ENCODE measurements at places on chromosomes 2 and 18.

- DNase-seq, result no peak
Observed at GRCh38 chr18:25516121-25516520, 164.2 kb upstream of the ZNF521 start.

GRCh38 chr18:44743631-44744030 is 62.9 kb downstream of the SETBP1 start:
- no peak for DNase-seq

- DNase-seq, result no peak
Observed at GRCh38 chr2:191666732-191667131, 11.2 kb upstream of the NABP1 start.

- peak; percentile 39 for DNase-seq
Observed at GRCh38 chr2:75054296-75054695, 95.9 kb downstream of the POLE4 start.

- DNase-seq, result no peak
Observed at GRCh38 chr2:157220502-157220901, 37.0 kb upstream of the GALNT5 start.

- no peak for DNase-seq
Observed at GRCh38 chr2:120231974-120232635, 8.9 kb upstream of the TMEM185B start.

DNA sequence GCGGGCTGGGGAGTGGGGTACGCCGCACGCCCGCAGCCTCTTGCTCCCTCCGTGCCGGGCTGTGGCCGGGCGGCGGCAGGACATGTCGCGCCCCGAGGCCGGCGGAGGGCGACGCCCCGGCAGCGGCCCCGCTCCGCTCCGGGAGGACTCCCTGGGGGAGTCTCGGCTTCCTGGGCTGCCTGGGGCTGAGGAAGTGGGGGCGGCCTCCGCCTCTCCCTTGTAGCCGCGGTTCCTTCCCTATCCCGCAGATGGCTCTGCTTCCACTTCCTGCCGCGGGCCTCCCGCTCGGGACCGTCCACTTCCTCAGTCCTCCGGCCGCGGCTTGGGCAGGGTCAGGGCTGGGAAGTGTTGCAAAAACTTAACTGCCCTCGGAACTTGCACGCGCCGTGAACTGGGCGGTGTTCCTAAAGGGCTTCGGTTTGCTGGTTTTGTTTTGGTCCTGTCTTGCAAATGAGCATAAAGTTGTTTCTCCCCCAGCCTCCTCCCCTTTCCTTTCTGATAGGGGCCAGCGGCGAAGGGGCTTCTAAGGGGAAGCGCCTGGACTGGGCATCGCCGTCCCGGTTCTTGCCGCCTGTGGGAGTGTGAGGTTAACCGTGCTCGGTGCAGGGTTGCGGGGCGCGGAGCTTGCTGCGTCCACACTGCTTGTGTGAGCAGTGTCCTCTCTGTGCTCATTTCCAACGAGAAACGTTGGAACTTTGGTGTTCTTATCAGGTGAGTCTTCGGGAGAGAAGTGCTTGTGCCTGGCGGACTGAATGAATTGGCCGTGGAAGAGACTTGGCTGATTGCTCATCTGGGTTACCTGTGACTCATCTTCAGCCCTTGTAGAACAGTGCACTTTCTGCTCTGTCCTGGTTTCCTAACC is 600 bp downstream of the RALB start:
- peak; percentile 87 for DNase-seq

DNA sequence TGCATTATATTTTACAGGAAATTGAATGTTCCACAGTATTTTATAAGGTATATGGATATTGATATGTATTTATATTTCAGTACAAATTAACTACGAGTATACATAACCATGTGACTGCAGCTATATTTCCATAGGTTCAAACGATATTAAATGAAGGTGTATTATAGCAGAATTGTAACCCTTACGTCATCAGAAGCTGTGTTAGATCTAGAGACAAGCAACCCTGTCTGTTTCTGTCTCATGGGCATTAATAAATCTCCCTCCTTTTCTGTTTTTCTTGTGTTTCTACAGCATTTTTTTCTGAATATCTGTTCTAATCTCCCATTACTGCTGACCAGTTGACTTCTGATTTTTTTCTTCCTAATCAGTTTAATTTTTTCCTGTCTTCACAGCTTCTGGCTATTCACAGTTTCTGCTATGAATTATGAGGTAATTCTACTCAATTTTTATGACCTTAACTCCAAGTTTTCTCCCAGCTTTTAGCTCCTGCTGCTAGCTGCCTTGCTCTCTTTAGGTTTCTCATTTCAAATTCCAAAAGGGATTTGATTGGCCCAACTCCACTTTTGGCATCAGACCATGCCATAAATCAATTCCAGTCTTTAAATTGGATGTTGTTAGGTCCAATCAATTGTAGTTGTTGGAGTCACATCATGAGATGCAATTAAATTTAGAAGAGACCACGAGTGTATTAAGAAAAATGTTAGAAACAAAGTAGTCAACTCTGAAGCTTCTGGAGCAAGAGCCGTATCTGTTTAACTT is 277.5 kb upstream of the ZSWIM2 start:
- no peak for DNase-seq

DNA sequence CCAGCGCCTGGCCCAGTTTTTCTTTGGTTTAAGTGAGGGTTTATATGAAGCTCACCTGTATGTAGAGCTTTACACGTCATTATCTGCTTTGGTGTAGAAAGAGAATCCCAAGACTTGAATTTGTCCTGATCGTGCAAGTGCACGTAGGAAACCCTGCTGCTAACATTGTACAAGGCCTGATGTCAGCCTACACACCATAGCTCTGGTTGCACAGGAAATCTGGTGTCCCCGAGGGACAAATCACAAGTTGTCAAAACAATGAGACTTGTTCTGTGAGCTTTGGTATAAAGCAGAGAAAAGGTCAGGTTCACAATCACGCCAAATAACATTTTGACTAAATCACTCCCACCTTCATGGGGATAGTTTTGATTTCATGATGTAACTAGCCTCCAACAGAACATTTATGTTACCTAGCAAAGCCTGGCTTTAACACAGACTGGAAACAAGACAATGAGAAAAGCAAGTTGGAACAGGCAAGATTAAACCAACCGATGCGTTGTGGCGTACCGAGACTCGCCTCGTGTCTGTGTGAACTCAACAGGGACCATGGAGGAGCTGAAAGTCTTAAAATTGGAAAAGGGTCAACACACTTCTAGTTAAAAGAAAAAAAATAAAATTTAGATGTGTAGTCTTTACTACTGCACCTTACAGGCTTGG is 41.4 kb downstream of the ZAP70 start:
- DNase-seq, result no peak

- DNase-seq, result no peak
Observed at GRCh38 chr18:12679183-12679786, 21.4 kb upstream of the SPIRE1 start.

GRCh38 chr2:134401789-134402188 is 147.9 kb downstream of the MGAT5 start:
- DNase-seq, result no peak

DNA sequence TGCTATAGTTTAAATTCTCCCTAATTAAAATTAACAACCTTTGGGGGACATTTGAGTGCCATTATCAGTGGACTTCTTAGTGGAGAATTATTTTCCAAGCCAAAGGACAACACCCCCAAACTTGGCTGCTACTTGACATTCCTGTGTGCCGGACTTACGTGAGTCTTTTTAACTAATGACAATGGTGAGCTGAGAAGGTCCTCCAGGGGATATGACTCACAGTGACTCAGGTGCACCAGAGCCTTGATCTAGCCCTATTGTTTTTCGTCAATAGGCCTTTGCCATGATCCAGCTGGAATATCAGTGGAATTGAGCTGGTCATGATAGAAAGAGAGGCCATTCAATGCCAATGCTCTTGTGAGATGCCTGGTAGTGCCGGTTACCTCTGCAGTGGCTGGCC is 118.1 kb upstream of the CXCR4 start:
- DNase-seq, result peak; percentile 79

- DNase-seq, result peak; percentile 58
Observed at GRCh38 chr2:207734264-207734635, 22.8 kb downstream of the CCNYL1 start.

DNA sequence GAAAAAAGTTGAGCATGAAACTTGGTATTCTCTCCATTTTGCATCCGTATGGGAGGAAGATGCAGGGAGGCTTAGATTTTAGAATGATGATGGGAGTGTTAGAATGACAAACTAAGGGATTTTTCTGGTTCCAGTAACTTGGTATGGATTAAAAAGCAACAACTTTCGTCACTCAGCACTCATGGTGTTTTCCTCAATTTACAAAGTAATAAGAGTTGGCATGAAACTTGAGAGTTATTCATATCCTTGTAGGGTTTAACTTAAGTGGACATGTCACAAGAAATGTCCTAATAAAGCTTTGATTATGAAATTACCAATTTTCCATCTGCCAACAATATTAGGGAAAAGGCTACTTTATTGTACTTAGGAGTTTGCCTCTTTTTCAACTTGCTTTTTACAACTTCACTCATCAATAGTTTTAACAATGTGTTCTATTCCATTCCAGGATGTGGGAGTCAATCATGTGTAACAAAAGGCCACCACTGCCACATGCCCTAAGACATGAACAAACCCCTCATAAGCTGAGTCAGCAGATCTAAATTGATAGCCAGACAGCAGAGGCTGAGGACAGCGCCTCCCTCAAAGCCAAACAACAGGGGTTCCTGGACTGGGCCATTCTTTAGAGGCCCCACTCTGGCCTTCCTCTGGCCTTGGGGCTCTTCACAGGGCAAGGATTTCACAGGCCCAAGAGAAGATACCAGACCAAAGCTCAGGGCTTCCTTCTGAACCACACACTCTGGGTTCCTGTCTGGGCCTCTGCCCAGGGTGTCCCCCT is 265.8 kb downstream of the TNS1 start:
- no peak for DNase-seq

- DNase-seq, result no peak
Observed at GRCh38 chr18:34887881-34888580, 153.2 kb upstream of the MAPRE2 start.

DNA sequence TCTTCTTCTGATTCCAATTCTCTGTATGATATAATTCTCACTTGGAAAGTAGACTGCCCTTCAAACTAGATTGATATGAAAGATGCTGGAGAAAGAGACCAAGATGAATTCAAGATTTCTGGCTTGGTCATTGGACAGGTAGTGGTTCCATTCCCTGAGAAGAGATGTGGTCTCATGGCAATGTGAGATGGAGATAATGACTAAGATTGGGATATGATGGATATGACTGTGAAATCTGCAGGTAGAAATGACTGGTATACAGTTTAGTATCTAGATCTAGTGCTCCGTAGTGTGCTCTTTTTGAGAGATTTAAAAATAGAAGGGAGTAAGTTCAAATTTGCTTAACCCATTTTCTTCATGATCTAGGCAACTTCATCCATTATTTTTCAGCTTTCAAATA is 425.4 kb upstream of the TRIB2 start:
- no peak for DNase-seq

DNA sequence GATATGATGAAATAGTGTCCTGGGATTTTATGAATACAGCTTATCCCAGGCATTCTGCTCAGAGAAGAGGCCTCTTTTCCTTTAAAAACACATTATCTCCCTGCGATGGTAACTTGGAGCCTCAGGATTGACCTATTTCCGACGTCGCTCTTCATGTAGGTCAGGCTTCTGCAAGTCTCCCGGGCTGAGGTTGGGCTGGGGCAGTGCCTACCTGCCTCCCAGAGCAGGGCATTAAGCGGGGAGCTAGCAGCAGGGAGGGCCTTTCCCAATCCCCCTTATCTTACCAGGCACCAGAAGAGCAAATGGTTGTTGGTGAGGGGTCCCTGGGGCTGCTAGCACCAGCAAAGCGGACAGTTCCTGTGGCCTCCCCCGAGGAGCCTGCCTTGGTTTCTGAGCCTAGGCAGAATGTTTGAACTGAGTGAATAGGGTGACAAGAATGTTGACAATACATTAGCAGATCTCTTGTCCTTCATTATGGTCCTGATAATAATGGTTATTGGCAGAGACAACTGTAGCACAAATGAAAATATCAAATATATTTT is 60.2 kb downstream of the TRPM8 start:
- no peak for DNase-seq

GRCh38 chr2:222609381-222609780 is 46.5 kb downstream of the FARSB start:
- no peak for DNase-seq

- no peak for DNase-seq
Observed at GRCh38 chr18:61169386-61169785, 163.8 kb upstream of the CDH20 start.

DNA sequence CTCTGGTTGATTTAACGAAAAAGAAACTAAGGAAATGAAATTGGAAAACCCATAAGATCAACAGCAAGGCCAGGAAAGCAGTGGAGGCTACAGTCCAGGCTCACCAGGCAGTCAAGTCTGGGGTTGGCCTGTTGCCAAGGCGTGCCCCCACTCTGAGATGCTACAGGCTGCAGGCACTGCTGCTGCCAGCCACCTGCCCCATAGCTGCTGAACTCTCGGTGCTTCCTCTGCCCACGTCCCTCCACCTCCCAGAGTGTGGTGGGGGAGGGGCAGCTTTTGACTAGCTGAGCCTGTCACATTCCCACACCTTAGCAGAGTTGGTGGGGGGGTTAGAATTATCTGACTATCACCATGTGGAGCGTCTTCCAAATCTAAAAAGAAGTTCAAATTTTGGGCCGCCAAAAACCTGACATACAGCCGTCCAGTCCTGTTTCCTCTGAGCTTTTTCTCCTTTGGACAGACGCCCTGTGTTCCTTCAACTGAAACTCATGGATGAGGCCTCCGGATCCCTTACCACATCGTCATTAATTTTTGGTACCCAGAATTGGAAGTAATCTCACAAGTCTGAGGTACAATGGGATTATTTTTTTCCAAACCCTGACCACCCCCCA is 3.9 kb upstream of the SH3RF3 start:
- no peak for DNase-seq

All from RKO (cell line).